Right cardiac atrium (tissue), 5 donors: ENCODE measurements at places on chromosomes 3 and 15. TPM values are rescaled to one million over a fixed set of nuclear protein-coding genes. Genes with fewer than 3 reads are reported as not detected.

DNA sequence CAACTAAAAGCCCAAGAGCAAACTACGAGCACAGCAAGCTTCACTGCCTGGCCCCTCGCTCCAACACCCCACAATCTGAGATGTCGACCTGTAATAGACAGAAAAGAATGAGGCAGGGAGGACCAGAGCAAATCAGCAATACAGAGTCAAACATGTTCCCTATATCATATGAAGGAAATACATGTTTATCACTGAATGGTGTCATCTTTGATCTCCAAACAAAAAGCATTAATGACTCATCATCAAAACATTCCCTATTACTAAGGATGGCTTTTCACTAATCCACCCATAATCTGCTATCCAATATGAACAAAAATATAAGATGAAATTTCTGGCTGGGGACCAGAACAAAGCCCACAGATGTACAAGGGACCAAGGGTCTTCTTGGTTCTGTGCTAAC lies 34.7 kb downstream of the MYO5A start:
- no peak for DNase-seq

DNA sequence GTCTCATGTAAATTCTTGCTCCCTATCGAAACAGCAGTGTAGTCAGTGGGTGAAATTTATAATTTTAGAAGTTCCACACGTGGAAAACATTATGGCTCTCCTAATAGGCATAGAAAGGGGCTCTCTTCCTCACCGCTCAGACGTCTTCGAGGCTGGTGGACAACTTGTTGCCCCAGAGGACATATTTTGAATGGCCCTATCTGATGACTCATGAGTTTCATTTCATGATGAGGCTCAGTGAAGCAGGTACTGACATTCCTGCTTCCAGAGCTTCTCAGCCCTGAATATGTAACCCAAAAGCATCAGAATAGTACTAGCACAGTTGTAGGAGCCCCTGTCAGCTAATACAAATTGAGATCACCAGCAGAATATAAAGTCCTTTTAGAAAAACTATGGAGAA lies 117.9 kb downstream of the HERC1 start:
- no peak for DNase-seq

ST3GAL6 gene
- 29.2 TPM for total RNA-seq

ST8SIA2 gene
- 0.03 TPM for total RNA-seq

DNA sequence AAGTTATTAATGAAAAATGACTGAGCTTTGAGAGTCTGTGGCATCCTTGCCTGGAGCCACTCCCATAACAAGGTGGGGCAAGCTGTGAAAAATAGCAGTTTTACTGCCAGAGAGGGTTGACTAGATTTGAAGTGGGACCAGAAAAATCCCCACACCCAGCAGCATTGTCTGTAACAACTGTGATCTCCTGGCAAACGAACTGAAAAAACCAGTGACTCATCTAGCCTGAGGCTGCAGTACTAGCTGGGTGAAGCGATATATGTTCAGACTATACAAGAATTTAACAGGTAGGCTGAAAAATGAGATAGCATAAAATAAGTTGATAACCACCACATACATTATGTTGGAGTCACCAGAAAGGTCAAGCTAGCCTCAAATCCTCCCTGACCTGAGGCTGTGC lies 64.0 kb downstream of the DPH6 start:
- DNase-seq = no peak

TRH gene
- not detected for total RNA-seq

- DNase-seq = no peak
These were observed 79.8 kb downstream of the CNTN3 start for GRCh38 chr3:74534611-74535010.

- no peak for DNase-seq
These were observed 210.3 kb upstream of the TPM1 start for GRCh38 chr15:62832231-62832630.

- DNase-seq = no peak
These were observed 169.4 kb downstream of the CHST2 start for GRCh38 chr3:143288944-143289343.

DUOX1 gene
- 1.9 TPM for total RNA-seq

GRCh38 chr15:46297766-46298165 lies 662.9 kb downstream of the SQOR start:
- DNase-seq = no peak

- no peak for DNase-seq
These were observed 53.4 kb downstream of the CHD2 start for GRCh38 chr15:92953566-92953965.

- no peak for DNase-seq
These were observed 324.2 kb upstream of the TGFBR2 start for GRCh38 chr3:30282154-30282696.

GRCh38 chr3:127467391-127467790 lies 123.1 kb downstream of the TPRA1 start:
- no peak for DNase-seq

DIPK2A gene
- 15.4 TPM for total RNA-seq

DNA sequence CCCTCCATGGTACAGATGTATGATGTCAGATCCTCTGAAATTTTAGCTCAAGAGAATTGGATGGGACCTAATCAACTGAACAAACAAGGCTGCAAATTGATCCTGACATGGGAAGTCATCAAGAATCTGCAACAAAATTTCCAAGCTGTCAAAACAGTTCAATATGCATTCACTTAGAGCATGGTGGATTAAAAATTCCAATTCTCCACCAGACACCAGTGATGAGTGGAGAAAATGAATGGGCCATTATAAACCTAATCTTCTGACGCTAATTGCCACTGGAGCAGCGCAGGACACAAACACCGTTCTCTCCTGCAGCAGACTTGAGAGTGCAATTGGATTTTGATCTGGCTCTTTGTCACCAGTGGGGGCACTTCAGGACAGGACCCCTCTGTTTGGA lies 94.2 kb downstream of the MINAR1 start:
- DNase-seq = no peak

FAIM gene
- total RNA-seq = 4.8 TPM

PARP14 gene
- total RNA-seq = 13.8 TPM

PLS1 gene
- total RNA-seq = 1.3 TPM

DNA sequence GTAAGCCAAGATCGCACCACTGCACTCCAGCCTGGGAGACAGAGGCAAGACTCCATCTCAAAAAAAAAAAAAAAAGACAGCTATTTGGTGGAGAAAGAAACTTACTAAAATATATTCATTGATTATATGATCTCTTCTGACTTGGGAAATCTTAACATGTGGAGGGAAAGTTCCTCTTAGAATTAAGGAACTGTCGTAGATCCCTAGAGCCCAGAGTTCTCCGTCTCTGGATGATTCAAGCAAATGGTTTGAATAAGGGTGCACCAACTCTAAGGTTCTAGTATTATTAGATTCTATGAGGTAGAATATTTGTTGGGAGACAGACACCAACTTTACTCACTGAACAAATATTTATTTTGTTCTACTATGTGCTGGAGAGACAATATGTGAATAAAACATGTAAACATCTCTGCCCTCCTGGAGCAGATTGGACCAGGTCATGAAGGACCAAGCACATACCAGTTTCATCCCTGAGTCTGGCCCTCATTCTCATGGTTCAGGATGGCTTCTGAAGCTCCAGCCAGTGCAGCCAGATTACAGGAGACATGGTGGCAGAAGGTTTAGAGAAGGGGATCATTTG lies 129.7 kb downstream of the MITF start:
- DNase-seq = no peak

EFCC1 gene
- total RNA-seq = 0.79 TPM

PROS1 gene
- total RNA-seq = 76.4 TPM

DNA sequence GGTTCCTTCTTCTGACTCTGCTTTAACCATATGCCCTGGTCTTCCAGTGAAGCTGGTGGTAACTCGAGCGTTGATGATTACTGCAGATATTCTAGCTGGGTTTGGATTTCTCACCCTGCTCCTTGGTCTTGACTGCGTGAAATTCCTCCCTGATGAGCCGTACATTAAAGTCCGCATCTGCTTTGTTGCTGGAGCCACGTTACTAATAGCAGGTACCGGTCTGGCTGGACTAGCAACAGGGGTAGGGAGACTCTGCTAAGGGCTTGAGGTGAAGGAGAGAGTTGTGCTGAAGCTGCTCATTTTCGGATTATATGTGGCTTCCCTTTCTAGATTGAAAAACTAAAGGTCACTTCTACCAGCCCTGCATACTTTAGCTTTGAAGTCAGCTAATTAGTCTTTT lies 16.8 kb downstream of the CLDN16 start:
- DNase-seq = no peak

- DNase-seq = no peak
These were observed 13.5 kb downstream of the OCA2 start for GRCh38 chr15:28085489-28086174.
